ENCODE measurements at places on chromosomes 4 and X.

GRCh38 chr4:179048839-179049453 is 1606.7 kb upstream of the AGA start:
- no peak for DNase-seq

GRCh38 chrX:53882331-53882730 is 161.9 kb downstream of the PHF8 start:
- DNase-seq: no peak

DNA sequence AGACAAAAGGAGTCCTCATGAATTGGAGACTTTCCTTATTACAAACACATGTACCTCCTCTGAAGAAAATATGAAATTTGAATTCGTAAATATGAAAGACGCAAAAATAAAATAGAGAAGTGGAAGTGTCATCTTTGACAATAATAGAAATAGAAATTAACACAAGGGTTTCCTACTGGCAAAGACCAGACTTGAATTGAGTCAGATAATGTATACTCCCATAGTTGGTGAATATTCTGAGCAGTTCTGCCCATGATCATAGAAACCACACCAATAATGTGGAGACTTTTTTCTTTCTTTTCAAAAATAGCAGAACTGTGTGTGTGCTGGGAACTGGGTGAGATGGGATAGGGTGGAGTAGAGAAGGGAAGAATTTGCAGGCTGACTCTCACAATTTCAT is 277.7 kb upstream of the TET2 start:
- no peak for DNase-seq

- DNase-seq: no peak
These were observed 1.5 kb downstream of the GIMD1 start for GRCh38 chr4:106367072-106367471.

- peak; percentile 96 for DNase-seq
These were observed 1.6 kb downstream of the PRICKLE3 start for GRCh38 chrX:49184294-49185281.

- no peak for DNase-seq
These were observed 1136.8 kb upstream of the TENM3 start for GRCh38 chr4:181106398-181106797.

DNA sequence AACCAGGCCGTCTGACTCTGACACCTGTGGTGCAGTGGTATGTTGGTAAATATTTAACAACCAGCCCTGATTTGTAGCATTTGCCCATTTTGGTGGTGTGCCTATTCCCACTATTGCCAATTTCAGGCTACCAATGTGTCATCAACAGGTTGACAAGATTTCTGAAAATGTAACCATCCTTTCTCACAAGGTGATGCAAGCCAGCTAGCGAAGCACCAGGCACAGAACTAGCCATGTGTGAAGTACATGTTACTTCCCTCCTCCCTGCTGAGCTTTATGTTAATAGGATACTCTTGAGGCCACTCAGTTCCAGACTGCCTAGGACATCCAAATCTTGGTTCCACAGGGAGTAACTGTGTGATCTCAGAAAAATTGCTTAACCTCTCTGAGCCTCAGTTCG is 7.2 kb upstream of the MAMLD1 start:
- DNase-seq: no peak

DNA sequence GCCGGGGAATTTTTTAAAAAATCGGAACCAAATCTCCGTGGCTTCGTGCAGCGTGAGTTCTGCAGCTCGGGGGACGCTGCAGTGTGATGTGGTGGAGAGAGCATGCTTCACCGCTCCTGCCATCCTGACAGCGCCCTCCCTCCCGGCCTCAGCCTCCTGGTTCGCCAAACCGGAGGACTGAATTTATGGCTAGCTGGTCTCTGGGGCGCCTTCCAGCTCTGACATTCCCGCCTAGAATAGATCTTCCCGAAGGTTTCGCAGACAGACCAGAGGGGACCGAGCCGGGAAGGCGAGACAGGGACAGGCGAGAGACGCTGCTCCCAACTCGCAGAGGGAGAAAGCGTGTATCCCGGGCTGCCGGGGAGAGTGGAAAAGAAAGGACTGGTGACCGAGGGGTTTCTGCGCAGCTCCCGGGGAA is 25.9 kb downstream of the HOPX start:
- DNase-seq: peak; percentile 25

DNA sequence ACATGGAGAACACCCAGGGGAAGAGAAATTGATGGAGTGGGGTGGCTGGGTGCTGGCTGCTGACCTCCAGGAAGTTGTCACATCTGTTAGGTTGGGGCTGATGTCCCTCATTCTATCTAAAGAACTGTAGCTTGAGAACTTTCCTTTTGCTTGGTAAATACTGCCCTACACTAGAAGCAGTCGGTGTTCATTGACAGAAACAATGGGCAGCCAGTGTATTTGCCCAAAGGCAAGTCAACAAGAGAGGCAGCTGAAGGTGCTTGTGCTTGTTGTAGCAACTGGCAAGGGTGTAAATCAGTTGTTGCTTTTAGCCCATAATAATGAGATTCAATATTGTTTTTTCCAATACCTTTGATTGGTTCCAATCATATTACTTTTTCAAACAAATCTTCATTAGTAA is 956 bp downstream of the TMEM154 start:
- peak; percentile 65 for DNase-seq

GRCh38 chrX:43718081-43718480 is 62.0 kb downstream of the MAOA start:
- DNase-seq: no peak

- no peak for DNase-seq
These were observed 68.1 kb upstream of the GRXCR1 start for GRCh38 chr4:42824278-42824977.

DNA sequence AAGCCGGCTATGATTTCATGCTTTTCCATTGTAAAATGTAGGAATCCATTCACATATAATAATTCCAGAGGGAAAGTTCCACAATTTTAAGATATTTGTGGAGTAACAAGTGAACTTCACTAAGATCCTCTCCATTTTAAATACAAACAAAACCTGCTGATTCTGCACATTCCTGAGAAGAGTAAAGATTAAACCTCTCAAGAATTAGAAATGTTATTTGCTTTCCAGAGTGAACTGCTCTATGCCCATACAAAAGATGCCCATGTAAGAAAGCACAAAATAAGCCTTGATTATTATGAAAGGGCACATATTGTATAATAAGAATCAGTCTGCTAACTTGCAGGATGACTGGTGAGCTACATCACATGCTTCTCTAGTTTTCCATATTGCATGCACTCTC is 241.5 kb downstream of the COX18 start:
- no peak for DNase-seq

DNA sequence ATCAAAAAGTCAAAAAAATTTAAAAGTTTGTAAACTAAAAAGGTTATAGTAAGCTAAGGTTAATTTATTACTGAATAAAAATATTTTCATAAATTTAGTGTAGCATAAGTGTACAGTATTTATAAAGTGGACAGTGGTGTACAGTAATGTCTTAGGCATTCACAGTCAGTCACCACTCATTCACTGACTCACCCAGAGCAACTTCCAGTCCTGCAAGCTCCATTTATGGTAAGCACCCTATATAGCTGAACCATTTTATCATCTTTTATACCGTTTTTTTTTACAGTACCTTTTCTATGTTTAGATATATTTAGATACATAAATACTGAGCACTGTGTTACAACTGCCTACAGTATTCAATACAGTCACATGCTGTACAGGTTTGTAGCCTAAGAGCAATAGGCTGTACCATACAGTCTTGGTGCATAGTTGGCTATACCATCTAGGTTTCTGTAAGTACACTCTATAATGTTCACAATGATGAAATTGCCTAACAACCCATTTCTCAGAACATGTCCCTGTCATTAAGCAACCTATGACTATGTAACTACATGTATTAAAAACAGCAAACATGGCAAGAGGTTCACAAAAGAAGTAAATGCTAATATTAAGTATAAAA is 18.6 kb downstream of the ACSL4 start:
- DNase-seq: no peak

DNA sequence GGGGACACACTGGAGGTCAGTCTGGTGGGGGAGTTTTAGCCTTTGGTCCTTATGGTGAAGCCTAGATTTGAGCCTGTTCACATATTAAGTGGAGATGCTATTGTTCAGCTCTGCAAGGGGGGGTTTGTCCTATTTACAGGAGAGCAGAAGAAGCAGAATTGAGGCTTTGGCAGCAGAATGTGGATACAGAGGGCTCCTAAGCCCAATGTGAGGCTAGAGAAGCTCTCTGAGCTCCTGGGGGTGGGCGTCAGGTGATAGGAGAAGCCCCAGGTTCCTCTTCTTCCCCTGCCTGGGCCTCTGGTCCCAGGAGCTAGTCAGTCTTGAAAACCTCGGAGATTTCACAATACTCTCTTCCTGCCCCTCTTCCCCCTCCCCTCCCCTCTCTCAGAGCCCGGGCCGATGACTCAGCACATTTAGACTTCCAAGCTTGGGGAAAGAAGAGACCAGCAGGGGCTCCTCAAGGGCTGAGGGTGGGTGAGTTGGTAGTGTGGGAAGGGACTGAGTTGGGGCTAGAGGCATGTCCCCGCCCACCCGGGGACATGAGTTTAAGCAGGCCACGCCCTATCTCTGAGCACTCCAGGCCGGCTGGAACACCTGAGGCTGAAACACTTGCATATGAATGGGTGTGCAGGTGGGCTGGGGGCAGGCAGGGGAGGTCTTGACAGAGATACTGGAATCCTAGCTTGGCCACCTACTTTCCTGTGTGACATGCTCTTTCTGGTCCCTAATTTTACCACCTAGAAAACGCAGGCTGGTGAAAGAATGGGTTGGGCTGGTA is 3.4 kb downstream of the TFE3 start:
- peak; percentile 38 for DNase-seq

DNA sequence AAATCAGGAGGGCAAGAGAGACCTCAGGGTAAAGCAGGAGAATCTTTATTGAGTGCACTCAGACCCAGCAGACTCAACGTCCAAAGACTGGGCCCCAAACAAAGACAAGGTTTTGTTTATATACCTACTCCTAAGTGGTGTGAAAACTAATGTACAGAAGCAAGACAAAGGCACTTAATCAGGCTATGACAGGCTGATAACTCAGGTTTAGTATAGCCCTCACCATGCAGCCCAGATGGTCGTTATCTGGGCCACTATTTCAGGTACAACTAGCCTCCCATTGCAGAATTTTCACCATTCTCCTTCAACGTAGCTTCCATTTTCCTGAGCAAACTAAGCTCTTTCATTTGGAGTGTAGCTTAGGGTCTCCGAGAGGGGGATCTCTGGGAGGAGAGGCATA is 36.9 kb downstream of the SULT1E1 start:
- no peak for DNase-seq

DNA sequence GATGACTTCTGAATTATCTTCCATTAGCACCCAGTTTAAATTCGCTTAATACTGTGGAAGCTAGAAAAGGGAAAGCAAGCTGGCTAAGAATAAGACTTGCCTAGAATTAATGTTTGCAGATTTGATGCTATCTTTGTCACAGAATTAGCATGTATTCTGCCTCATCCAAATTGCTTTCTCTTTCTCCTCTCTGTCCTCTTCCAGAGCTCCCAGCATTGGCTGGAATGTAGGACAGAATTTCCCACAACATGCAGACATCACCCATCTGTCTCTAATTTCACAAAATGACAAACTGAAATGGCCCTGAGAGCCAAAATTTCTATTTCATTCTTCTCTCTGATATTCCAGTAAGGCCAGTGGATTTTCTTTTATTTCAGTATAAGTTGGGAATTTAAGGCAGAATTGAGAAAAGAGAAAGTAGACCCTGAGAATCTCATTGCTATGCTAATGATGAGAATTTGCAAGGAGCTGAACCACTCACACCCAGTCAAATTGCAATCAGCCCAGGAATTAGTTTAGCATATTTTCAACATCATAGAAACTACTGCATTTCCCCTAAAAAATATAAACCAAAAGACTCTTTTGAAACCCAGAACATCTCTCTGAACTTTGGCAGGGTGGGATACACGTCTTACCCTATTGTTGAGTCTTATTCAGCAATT is 188.8 kb downstream of the RCHY1 start:
- DNase-seq: no peak
